ENCODE measurements at places on chromosomes 2 and 18.

DNA sequence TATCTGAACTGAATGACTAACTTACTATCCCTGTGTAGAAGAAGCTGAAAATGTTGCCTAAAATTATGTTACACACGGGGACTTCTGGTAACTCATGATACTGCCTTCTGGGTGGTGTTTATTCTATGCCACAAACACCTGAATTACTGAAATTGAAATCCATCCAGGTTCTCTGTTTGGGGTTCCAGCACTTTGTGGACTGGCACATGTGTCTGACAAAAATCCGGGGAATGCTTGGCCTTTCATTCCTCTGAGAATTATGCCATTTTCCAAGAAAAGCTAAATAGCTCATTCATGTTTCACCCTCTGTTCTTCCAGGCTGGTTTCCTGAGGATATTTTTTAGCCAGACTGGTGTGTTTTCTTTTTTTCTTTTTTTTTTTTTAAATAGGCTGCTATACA lies 59.5 kb upstream of the POU3F3 start:
- DNase-seq = no peak

DNA sequence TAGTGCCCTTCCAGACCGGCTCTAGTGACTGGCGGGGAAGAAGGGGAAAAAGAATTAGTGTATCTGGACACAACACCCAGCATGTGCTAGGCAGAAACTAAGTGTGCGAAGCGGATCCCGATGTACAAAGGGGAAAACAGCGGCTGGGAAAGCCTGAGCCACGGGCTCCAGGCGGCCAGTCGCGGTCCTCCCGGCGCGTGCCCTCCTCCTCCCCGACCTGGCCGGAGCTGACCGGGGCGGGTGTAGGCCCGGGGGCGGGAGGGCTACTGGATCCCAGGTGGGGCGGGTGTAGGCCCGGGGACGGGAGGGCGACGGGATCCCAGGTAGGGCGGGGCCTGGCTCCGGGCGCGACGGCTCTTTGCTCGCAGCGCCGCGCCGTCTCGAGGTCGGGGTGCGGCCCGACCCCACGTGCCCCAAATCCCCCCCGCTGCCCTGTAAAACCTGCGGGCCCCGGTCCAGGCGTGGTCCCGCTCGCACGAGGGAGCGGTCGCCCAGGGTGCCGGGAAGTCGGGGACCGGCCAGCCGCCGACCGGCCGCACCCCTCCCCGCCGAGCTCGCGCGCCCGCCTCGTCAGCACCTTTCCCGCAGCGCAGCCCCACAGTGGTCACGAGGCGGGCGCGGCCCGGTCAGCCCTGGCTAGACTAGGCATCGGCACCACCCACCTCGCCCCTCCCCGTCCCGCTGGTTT lies 48.8 kb downstream of the C2orf42 start:
- no peak for DNase-seq

- no peak for DNase-seq
These were observed 182.8 kb upstream of the MEIS1 start for GRCh38 chr2:66252109-66252508.

GRCh38 chr2:239605409-239605808 lies 204.6 kb upstream of the HDAC4 start:
- no peak for DNase-seq

DNA sequence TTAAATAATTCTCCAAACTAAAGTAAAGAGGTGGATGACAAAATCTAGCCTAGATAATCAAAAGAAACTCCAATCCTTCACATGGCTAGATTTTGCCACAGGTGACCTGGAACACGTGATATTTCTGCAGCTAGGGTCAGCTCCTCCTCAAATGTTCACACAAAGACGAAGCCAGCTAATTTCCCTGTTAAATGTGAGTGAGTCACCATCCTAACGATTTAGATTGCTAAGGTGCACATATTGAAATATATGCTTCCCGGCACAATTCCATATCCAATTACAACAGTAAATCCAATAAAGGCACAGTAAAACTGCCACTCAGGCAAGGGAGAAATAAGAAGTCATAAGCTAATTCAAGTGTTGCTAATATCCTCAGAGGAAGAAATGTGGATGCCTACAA lies 28.7 kb downstream of the IKZF2 start:
- DNase-seq = no peak

DNA sequence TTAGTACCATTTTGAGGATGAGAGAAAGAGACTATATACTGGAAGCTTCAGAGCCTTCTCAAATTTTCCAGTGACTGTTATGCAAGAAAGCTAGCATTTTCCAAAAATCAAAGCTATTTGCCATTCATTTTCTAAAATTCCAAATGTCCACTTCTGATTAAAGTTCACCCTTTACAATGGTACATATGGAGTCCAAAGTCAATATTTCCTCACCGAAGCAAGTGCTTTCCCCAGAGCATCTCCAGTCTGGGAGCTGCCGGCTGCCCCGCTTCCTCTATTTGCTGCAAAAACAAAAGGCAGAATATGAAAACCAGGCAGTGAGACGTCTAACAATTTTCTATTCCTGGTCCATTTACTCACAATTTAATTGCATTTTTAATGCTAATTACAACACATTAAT lies 302.0 kb upstream of the CCDC68 start:
- DNase-seq = no peak

DNA sequence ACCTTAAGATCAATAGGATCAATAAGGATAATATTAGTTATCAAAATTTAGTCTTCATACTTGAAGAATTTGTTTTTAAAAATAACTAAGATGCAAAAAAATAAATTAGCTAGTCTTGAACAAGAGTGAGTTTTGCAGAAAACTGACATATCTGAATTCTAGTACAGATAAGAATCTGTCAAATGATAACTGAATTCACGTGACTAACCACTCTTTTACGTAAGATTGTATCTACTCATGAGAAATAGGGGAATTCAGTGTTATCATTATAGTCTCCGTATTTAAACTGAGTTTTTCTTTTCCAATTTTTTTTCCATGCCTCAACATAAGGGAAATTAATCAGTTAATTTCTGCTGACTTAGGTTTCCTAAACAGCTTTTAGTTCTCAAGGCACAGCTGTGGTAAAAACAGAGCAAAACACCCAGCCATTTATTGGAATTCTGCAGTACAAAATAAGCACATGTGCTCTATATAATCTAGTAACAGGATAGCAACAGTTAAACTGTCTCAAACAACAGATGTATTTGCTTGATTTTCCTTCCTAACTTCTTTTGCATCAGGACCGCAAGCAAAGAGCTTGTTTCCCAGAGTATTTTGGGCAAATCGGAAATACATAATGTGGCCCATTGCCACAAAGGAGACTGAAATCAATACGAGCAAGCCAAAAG lies 19.1 kb downstream of the SLC40A1 start:
- DNase-seq = no peak

- no peak for DNase-seq
These were observed 256.5 kb downstream of the CELF4 start for GRCh38 chr18:37309059-37309458.

- no peak for DNase-seq
These were observed 5.2 kb downstream of the SKOR2 start for GRCh38 chr18:47246027-47246971.

DNA sequence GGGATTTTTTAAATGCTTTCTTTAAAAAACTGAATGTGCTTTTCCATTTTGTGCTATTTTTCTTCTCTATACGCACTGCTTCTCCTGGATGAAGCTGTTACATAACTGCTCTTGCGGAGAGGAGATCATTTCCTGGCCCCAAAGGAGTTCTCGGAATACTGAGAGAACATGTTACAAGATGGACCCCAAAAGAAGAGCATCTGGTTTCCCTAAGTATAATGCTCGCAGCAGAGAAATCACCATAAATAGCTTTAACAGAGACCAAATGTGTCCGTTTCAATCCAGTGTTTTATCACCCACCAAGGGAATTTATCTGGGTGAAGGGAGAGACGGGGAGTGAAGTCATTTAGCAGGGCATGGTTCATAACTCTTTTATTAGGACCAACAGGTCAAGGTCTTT lies 80.1 kb downstream of the RBM43 start:
- no peak for DNase-seq

- DNase-seq = no peak
These were observed 390.1 kb upstream of the TRIB2 start for GRCh38 chr2:12326449-12327190.

DNA sequence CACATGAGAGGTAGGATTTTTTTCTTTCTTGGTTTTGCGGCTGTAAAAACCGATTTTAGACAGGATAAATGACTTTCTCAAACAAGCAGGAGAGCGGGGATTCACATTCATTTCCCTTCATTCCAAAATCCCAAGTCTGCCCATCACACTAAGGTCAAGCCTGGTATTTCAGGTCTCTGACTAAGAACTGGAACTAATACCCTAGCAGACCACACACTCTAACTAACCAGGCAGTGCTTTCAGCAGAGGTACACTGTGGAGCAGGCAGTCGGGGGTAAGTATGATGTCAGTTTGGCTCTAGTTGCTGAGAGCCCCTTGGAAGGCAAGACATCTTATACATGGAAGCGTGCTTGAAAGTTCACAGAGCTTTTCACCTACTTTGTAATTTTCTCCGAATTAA lies 128.1 kb upstream of the LHCGR start:
- no peak for DNase-seq

GRCh38 chr18:28974504-28974903 lies 797.6 kb upstream of the CDH2 start:
- no peak for DNase-seq

- DNase-seq = no peak
These were observed 199.4 kb downstream of the IRS1 start for GRCh38 chr2:226600184-226600583.

DNA sequence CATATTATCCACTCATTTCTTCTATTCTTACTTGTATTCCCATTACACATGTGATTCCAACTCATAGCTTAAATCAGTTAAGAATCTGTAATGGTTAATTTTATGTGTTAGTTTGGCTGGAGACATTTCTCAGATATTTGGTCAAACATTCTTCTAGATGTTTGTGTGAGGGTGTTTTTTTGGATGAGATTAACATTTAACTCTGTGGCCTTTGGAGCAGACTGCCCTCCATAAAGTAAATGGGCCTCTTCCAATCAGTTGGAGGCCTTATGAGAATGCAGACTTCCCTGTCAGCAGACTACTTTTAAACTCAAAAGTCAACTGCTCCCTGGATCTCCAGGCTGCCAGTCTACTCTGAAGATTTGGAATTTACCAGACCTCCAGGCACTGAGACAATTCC lies 976.8 kb upstream of the ACVR2A start:
- no peak for DNase-seq

- DNase-seq = no peak
These were observed 552.9 kb downstream of the TDRD15 start for GRCh38 chr2:21676676-21677075.

DNA sequence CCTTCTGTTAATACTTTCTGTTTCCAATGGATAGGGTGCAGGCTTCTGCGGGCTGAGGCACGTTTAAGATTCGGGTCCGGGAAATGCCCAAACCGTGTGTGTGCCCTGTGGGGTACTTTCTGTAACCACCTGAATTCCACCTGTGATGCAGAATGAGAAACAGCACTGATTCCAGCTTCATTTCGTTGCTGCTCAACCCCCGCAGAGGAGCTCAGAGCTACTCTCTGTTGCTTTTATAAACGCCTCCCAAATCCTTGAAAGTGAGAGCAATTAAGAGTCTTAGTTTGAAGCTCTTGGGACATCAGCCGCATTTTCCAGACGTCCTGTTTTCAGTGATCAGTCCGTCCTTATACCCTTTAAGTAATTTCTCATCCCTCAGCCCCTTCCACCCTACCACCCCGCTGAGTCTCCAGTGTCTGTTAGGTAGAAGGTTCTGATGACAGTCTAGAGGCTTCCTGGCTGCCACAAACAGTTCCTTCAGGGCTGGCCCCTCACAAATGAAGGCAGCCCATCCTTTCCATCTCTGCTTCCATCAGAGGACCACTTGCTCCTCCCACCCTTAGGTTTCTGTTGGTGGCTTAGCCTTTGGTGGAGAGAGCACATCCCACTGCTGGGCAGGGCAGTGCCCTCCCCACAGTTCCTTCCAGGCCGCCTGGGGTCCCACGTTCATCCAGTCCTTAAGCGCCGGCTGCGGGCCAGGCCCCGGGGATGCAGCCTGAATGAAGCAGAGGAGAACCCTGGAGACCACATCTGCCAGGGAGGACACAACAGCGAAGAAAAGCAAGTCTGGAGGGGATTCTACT lies 230.1 kb downstream of the SEPTIN10 start:
- DNase-seq = no peak

GRCh38 chr18:78454221-78454620 lies 525.4 kb upstream of the SALL3 start:
- DNase-seq = no peak

DNA sequence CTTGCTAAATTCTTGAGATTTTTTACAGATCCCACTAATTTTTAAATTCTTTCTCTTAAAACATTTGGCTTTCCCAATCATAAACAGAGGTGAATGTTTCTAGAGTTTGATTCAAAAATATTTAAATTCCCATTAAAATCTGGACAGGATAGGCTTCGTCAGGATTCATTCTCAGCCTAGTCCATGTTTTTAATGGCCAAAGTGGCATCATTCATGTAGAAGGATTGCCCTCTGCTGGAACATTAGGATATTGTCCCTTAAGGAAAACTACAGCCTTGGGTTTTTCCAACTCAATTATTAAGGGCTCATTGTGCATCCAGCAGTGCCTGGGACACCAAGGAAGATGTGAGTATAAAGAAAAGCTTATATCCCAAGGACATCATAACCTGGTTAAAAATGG lies 71.7 kb downstream of the TPGS2 start:
- no peak for DNase-seq

- no peak for DNase-seq
These were observed 13.9 kb downstream of the MAL start for GRCh38 chr2:95039363-95039762.

DNA sequence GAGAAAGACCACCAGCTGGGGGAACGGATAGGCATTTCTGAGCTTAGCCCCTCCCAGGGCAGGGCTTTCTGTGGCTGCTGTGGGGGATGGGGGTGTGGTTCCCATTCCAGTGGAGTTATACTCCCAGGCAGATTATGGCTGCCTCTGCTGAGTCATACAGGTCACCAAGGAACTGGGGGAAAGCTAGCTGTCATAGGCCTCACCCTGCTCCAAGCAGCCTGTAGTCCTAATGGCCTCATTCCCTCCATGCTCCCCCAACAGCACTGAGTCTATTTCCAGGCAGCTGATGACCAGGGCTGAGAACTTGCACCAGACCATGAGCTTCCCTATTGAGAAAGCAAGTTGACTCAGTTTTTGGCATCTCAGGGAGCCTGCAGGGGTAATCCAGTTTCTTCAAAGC lies 87.1 kb downstream of the GPR39 start:
- DNase-seq = no peak

GRCh38 chr2:240133401-240133800 lies 2.7 kb downstream of the COPS9 start:
- DNase-seq = no peak

GRCh38 chr2:179614121-179614520 lies 247.3 kb downstream of the ZNF385B start:
- no peak for DNase-seq

- DNase-seq = no peak
These were observed 1.4 kb upstream of the KIF3C start for GRCh38 chr2:25983735-25984134.

All from omental fat pad (tissue), 4 donors.